NCI-H1930 (cell line): ENCODE measurements at places on chromosomes 5 and 9.

DNA sequence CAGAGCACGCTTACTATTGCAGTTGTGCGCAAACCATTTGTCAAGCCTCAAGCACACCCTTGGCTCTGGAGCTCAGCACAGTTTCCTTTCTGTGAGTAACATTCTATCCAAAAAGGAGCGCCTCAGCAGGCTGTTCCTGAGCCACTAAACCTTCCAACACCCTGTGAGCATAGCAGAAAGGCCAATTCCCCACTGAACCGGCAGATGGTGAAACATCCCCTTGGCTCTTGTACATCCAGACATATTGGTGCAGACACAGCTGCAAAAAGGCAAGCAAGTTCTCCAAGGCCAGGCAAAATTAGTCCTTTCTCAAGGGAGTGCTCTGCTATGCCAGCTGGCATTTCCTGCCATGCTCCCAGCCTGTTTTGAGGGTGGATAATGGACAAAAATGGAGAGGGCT is 44.1 kb upstream of the CEMIP2 start:
- DNase-seq: no peak

DNA sequence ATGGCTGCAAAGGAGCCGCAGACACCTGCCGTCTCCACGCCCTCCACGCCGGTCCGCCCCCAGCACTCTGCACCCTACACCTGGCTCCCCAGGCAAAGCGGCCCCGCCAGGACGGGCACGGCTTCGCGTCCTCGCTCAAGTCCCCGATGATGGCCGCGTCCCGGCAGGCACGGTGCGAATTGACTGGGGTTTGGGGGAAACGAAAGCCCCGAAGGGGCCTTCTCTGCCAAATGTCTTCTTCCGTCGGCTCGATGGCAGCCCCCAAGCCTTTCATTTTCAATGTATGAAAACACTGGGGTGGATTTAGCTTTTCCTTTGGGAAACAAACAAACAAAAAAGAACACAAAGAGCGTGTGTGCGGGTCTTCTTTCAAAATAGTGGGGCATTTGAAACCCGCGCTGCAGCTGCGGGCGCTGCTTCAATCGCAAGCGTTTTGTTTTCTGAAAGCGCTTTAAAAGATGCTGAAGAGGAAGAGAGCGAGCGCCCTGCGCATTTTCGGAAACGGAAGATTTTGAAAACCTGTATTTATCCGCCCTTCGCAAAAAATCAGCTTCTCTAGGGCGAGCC is 160.0 kb downstream of the RMI1 start:
- peak; percentile 25 for DNase-seq

GRCh38 chr5:143968071-143968878 is 156.3 kb downstream of the HMHB1 start:
- DNase-seq: peak; percentile 7

- DNase-seq: no peak
Observed at GRCh38 chr5:170254056-170254455, 21.3 kb downstream of the C5orf58 start.

GRCh38 chr9:84379740-84380139 is 39.2 kb upstream of the SLC28A3 start:
- DNase-seq: no peak

DNA sequence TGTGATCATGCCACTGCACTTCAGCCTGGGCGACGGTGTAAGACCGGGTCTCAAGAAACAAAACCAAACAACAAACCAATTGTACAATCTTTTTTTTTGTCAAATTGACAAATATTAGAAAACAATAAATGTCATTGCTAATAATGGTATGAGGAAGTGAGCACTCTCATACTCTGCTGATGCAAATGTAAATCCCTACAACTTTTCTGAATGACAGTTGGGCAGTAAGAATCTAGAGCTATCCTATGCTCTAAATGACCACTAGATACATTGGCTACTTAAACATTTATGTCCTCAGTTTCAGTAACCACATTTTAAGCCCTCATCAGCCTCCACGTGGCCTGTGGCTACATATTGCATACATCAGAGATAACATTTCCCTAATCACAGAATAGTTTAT is 256.2 kb downstream of the FER start:
- no peak for DNase-seq

GRCh38 chr5:98454904-98455303 is 318.6 kb upstream of the RGMB start:
- no peak for DNase-seq
